Stimulated activated CD8-positive, alpha-beta memory T cell treated with anti-CD3 and anti-CD28 coated beads, Interleukin-15, amount 100 ng/mL, for 48 hours (primary cell): ENCODE measurements at places on chromosomes 2 and 18.

- no peak for DNase-seq
Measured at GRCh38 chr2:105776560-105776928, 31.8 kb downstream of the NCK2 start.

DNA sequence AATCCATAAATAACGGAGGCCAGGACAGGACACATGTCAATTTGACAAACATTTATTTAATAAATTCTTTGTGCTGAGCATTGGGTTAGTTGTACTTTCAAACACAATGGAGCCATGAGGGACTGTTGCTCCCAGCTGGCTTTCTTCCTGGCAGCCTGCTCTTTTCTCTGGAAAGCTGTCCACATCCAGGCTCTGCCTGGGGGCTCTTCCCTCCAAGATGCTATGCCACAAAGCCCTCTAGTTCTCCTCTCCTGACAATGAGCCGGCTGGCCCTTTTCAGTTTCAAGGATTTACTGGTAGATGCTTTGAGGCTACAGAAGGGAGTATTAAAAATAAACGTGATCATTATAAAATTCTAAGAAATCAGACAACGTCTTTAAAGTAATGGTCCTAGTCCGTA, 44.1 kb upstream of the SLC14A2 start:
- no peak for DNase-seq

DNA sequence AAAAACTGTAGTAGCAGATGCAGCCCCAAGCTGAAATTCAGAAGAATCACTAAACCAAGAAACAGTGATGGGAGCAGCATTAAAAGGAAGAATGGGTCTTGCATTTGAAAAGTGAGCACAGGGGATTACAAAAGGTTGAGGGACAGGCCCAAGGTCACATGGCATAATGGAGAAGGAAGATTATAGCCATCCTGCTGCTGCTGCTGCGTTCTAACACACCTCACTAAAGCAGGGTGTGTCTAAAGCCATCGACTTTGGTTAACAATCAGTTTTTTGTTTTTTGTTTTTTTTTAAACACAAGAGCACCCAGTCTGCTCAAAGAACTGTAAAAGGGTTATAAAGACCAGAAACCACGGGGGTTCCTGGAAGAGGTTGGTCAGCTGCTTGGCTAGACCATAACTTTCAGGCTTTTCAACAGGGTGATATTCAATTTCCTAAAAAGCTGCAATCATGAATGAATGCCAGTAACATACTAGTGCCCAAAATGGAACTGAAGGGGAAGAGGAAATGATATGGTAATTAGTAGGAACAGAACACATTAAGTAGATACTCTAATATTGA, 102.6 kb downstream of the MYO5B start:
- no peak for DNase-seq

DNA sequence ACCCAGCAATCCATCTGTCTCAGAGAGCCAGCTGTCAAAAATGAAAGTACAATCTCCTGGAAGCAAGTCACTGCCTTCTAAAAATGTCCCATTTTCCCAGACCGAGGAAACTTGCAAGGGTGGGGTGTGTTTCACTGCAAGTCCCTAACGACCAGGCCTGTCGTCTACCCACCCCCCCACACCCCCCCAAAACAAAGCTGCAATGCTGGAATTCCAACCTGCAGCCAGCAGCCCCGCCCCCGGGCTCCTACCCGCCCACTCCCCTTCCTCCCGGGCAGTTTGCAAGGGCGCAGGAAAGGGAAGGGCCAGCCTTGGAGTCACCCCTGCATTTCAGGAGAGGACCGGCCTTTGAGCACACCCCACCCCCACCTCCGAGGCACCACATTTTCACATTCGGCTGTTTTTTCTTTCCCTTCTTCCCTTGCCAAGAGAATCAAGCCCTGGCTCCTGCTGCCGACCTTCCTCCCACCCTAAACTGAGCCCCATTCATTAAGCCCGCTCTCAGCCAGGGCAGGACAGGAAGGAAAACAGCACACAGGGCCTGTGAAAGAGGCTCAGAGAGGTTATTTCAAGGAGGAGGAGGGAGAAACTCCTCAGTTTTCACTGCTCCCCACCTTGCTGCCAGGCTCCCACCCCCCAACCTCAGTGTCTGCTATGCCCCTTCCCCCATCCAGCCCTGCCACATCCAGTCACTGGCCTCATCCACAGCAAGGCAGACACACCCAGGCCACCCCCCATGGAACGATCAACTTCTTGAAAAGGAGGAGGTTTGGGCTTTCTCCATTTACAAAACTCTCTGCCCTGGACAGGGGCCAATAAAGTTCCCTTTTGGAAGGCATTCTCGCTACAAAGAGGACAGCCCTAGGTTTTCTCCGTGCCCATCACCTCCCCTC, 11.3 kb downstream of the SMAD7 start:
- DNase-seq, result no peak

GRCh38 chr2:893311-893710, 57.3 kb upstream of the SNTG2 start:
- DNase-seq, result no peak

DNA sequence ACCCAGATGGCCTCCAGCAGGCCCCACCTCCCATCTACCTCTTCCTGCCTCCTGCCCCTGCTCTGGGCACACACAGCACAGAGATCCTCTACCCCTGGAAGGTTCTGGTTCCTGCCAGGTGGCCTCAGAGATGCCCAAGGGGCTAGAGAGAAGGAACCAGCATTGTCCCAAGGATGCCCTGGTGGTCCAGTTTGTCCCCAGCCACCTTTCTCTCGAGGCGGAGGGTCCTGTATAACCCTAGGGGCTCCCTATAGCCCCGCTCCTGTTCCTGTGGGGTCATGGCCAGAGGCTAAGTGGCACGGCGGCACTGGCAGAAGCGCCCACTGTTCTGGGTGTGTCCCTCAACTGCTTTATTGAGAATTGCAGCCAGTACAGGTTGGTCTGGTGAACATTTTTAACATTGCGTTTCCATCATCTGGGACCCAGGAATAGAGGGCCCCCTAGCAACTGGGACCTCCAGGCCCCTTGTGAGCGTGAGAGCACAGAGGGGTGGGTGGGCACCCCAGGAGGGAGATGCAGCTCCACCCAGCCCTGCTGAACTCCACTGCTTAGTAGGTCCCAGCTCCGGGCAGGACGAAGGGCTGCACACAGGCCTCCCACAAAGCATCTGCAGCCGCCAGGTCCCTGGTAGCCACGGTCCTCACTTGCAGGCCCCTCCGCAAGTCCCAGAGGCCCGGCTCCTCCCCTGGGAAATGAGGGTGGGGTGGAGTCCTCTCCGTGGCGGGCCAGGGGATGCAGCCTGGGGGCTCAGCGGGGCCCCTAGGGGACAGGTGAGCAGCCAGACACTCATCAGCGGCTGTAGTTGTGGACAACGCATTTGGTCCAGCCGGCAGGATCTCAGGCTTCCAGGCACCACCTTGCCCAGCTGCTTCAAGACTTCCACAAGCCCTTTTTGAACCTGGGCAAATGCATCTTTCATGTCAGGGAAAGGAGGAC, 33.1 kb downstream of the GPC1 start:
- DNase-seq, result no peak

DNA sequence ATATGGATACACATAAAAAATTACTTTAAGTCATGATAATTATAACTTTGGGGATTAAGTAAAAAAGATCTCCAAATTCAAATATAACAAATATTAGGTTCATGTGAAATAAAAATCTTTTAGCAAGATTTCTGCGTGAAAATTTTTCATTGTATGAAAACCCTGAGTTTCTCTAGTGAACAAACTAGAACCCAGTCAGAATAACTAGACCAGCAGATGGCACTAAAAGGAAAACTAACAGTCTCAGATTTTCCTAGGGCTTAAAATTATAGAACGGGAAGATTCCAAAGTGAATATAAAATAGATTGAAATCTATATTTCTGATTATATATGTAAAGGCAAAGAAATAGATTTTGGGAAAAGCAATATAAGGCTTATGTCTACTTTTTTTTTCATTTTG, 43.3 kb downstream of the TMEM200C start:
- no peak for DNase-seq

GRCh38 chr2:30031184-30031583, 109.8 kb upstream of the ALK start:
- DNase-seq, result no peak

- DNase-seq, result peak; percentile 29
Measured at GRCh38 chr18:24176727-24177416, 38.0 kb downstream of the CABYR start.

- DNase-seq, result no peak
Measured at GRCh38 chr2:156430980-156431358, 5.2 kb upstream of the GPD2 start.

DNA sequence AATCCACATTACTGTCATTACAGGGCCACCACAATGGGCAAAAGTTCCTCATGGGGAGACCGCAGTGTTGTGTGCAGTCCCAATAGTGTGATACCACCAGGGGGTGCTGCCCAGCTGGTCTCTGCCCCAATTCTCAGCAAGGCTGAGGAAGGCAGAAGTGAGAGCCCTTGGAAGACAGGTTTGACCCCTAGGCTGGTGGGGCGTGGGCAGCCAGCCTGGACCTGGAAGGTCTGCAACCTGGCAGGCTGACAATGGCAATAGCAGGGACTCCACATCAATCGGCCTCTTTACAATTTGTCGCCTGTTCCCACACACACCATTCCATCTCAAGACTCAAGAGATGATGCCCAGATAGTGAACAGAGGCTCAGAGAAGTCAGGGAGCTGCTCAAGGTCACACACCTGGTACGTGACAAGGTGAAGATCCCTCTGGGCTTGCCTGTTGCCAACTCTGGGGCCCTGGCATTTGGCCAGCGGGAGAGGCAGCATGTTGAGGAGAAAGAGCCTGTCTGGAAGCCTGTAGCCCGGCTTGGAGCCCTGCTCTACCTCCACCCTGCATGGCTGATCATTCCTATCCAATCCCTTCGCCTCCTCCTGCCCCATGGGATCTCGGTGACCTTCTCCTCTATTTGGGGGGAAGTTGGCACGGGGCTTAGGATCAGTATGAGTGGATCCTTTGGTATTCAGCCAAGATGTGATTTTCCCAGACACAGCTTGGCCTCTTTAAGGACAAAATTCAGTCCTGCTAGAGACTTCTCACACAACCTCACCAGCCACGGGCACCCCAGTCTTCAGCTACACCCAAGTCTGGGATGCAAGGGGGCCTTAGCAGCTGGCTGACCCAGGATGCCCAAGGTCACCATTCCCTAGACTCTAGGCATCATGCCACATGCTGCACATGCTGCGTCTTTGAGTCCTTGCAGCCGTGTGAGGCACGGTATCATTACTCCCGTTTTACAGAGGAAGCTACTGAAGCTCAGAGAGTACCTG, 2.9 kb upstream of the ATOH8 start:
- DNase-seq, result peak; percentile 34

DNA sequence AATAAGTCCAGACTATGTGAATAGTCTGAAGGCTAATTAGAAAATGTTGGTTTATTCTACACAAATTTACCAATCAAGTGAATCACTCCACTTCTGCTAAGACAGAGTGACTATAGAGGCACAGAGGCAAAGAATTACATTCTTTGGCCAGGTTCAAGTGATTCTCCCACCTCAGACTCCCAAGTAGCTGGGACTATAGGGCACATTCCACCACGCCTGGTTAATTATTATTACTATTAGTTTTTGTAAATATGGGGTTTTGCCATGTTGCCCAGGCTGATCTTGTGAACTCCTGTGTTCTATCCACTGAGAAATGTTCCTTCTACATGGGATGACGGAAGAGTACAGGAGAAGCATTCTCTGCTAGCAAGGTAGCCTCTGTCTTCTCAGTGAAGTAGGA, 37.6 kb upstream of the PSME4 start:
- no peak for DNase-seq

DNA sequence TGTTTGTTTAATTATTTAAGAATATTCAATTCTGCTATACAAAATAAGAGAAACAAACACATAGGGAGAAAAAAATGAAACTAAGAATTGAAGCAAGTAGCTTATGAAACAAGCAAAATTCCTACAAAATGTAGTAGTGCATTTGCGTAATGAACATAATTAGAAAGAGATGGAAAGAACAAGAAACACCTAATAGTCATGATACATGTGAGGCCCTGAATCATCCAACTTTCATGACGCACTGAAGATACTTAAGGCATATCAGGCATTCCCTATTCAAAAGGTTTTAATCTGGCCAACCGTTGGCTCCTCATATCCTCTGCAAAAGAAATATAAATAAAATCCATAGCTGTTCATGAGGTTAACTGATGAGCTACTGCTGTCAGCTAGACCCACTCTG, 14.5 kb upstream of the NAB1 start:
- DNase-seq, result no peak

- no peak for DNase-seq
Measured at GRCh38 chr18:75810961-75811551, 383.6 kb upstream of the SMIM21 start.

- no peak for DNase-seq
Measured at GRCh38 chr2:144383571-144384100, 136.3 kb downstream of the ZEB2 start.

GRCh38 chr18:76821875-76822505, 367 bp upstream of the ZNF236 start:
- DNase-seq, result peak; percentile 35

DNA sequence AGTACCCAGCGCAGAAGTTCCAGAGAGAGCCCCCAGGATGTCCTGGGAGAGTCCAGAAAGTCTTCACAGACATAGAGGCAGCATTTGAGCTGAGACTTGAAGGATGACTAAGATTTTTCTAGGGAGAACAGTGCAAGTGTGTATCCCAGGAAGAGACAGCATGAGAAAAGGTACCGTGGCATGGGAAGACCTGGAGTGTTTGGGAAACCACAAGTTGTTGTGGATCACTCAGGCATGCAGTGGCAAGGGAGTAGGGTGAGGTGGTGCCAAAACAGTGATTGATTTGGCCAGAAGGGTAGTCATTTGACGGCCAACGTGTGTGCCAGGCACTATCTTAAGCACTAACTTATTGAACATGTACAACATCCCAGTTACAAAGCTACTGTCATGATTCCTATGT, 24.5 kb upstream of the KCNK3 start:
- DNase-seq, result no peak

DNA sequence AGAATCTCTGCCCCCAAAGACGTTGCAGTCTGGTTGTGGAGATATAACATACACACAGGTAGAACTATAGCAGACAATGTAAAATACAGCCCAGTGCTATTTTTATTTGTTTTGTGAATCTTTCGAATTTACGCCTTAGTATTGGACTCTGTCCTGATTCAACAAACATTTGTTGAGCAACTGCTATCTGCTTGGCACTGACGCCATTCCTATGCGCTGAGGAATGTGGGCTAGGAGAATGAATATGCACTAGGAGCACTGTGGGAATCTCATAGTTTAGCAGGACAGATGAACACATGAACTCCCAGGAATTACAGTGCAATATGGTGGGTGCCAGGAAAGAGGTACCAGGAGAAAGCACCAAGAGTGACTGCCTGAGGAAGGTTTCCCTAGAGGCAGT, 181.7 kb upstream of the SIX3 start:
- DNase-seq, result no peak

- DNase-seq, result no peak
Measured at GRCh38 chr18:48594471-48595094, 55.8 kb downstream of the CTIF start.
